ENCODE measurements at places on chromosomes 1 and 21.

DNA sequence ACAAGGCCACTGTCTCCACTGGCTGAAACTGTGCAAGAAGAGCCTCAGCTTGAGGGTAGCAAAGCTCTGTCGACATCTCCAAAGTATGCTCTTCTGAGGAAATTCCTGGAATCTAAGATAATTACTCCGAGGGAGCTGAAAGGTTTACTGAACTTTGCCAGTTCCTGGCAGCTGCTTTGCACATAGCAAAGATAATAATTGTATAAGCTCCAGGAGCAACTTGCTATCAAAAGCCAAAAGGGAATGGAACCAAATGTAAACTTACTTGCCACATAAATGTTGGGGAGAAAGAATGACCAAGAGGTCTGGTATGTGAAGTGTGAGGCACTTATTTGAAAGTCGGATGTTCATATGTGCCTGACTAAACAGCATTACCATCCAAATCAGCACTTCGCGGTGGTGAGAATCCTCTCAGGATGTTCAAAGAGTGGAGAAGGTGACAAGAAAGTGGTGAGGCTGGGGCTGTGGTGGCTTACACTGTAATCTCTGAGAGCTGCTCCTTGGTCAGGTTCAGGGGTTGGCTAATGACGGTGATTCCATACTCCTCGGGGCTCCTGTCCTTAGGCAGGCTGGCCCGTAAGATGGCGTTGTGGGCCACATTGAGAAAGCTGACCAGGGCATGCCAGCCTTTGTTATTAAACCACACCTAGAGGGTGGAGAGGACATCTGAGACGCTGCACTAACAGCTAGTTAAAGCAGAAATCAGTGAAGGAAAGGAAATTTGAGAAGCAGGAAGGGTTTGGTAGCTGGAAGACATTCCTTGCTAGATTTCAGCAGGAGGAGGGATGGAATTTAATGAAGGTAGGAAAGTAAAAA is 100.0 kb downstream of the ABCA4 start:
- peak; percentile 41 for DNase-seq

GRCh38 chr1:243946946-243947345 is 96.9 kb upstream of the AKT3 start:
- DNase-seq = peak; percentile 76

DNA sequence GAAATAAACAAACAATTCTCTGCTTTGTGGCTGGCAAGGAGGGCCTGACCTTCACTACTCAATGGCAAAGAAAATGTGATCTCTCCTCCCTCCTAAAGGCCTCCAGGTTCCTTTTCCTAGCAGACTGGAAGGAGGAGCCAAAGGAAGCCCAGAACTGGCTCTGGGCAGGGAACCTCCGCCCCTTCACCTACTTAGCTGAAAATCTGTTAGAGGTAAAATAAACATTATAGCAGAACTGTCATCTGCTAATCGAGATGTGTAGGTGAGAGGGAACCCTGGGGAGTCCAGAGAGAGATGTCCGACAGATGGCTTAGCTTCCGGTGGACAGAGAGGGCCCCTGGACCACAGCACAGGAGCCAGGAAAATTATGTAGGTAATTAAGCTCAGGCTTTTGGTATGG is 75.2 kb upstream of the KCNA3 start:
- DNase-seq = no peak

DNA sequence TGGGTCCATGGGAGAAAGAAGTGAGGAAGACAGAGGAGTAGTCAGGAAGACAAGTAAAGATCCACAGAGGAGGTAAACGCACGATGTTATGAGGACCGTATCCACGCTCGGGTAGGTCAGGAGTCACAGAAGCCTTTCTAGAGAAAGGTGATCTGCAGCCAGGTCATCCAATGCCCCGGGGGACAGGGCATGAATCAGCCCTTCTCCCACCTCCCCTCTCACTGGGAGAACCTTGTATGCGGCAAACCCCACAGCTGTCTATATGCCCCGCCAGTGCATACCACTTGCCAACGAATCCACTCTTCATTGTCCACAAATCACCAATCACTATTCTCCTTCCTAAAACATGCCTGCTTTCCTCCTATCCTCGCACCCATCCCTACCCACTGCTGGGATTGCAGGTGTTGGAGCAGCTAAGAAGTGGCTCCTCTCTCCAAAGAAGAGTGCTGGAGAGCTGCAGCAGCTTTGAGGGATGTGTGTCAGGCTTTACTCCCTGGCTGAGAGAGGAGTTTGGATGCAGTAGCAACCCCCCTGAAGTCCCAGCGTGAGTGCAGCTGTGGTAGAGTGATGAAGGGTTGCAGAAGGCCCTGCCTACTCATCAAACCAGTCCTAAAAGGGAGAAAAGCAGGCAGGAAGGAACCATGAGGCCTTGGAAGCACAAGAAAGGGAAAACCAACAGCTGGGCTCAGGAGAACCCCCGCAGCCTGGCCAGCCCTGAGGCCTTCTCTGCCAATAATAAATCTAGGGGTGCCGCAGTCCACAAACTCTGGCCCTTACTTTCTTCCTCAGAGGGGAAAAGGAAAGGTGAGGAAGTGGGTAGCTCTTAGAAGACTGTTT is 102.2 kb upstream of the GADD45A start:
- DNase-seq = no peak

DNA sequence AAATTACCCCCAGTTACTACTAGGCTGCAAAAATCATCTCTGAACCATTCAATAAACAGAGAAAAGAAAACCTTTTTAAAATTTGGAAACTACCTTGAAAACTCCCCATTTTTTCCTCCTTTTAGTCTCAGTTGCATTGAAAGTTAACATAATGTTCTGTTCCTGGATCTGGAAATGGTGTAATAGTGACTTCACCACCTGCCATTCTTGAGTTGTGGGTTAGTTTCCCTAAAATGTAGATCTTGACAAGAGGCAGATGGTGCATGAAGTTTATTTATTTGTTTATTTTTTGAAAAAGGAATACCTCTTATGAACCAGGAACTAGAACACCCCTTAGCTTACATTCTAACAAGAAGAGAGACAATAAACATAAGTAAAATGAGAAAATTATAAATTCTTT is 72.8 kb downstream of the ATF6 start:
- no peak for DNase-seq

DNA sequence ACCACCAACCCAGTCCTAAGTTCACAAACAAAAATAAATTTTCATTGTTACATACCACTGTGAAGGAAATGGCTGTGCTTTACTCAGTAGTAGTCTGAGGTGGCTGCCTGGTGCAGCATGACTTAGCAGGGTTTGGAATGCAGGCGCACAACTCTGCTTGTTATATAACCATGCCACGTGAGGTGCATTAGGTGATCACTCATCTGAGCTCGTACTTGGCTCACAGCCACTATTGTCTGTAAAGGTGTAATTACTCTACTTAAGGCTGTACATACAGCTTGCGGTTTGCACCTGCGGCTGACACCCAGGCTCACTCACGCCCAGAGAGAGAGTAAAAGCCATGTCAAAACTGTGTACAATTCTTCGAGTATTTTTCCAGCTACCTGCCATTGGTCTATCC is 599.4 kb downstream of the LTN1 start:
- peak; percentile 57 for DNase-seq

- peak; percentile 97 for DNase-seq
These were observed 3.1 kb downstream of the ADAMTSL4 start for GRCh38 chr1:150552128-150552910.

- DNase-seq = no peak
These were observed 14.0 kb upstream of the PRDM16 start for GRCh38 chr1:3055051-3055450.

DNA sequence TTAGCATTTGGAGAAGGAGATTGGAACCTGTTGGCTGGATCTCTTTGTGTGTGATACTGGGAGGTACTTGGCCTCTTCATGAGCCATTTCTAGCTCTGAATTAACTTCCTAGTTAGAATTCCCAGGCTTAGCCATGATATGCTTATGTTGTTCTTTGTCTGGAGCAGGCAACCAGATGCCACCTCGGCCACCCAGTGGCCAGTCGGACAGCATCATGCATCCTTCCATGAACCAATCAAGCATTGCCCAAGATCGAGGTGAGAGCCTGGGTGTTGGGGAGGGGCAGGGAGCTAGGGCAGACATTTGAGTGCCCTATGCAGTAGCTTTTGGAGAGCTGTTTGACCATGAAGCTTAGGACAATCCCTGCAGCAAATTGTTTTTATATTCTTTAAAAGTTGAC is 26.5 kb upstream of the PIGV start:
- DNase-seq = no peak

GRCh38 chr1:218139761-218140160 is 145.3 kb upstream of the RRP15 start:
- DNase-seq = no peak

- no peak for DNase-seq
These were observed 39.9 kb downstream of the IL6R start for GRCh38 chr1:154445040-154445472.

DNA sequence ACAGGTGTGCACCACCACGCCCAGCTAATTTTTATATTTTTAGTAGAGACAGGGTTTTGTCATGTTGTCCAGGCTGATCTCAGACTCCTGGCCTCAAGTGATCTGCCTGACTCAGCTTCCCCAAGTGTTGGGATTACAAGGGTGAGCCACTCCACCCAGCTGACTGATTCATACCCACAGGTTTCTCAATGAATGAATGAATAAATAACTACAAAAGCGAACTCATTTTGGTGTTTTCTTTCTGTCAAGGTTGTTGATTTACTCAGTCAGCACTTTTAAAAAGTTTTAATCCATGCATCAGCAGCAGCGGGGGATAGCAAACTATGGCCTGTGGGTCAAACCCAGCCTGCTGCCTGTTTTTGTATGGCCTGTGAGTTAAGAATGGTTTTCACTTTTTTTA is 217.5 kb downstream of the FAF1 start:
- DNase-seq = no peak

DNA sequence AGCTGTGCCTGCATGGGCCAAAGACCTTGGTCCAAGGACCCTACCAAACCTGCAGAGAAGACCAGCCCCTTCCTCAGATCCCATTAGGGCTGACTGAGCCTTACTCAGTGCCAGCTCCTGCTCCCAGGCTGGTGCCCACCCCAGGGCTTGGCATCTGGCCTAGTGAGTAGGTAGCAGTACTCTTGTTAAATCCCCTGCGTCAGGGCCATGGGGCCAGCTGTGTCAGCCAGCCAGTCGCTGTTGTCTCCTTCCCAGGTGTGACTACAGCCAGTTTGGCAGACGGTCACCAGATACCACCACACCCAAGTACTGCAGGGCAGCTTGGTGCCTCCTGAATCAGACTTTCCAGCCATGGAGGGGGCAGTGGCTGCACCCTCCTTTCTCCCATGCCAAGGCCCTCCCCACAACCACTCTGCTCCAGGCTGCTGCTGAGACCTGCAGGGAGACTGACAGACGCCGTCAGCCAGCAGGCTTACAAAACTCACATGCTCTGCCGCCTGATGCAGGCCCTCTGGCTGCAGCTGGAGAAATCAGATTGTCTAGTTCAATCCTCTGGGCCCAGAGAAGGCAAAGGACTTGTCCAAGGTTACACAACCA is 3.0 kb downstream of the TENT5B start:
- peak; percentile 58 for DNase-seq

- no peak for DNase-seq
These were observed 365.4 kb downstream of the LRRIQ3 start for GRCh38 chr1:73832276-73833181.

GRCh38 chr1:25987951-25988350 is 9.9 kb downstream of the PAFAH2 start:
- no peak for DNase-seq

DNA sequence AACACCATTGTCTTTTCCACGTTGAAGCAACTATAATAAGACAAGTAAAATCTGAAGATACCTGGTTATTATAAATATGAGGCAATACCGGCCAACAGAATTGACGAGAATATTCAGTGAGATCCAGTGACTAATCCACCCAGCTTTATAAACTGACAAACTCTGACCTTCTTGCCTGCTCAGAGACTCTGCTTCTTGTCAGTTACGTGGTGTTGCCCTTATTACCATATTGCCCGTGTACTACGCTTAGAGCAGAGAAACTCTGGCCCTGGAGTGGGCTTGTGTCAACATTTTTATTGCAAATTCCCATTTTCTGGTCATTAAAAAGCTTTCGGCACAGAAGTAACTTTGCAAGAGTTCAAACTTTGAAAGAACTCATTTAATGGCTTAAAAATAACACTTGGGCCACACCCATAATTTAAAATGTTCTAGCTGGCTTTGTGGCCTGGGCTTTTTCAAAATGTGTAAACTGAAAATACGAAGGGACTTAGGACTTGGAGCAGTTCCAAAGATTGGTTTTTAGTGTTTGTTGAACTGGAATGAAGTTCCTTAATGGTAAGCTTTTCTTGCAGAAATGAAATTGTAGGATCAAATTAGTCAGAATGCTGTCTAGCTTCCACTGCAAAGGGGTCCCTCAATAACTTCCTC is 266.2 kb downstream of the LMO4 start:
- no peak for DNase-seq

DNA sequence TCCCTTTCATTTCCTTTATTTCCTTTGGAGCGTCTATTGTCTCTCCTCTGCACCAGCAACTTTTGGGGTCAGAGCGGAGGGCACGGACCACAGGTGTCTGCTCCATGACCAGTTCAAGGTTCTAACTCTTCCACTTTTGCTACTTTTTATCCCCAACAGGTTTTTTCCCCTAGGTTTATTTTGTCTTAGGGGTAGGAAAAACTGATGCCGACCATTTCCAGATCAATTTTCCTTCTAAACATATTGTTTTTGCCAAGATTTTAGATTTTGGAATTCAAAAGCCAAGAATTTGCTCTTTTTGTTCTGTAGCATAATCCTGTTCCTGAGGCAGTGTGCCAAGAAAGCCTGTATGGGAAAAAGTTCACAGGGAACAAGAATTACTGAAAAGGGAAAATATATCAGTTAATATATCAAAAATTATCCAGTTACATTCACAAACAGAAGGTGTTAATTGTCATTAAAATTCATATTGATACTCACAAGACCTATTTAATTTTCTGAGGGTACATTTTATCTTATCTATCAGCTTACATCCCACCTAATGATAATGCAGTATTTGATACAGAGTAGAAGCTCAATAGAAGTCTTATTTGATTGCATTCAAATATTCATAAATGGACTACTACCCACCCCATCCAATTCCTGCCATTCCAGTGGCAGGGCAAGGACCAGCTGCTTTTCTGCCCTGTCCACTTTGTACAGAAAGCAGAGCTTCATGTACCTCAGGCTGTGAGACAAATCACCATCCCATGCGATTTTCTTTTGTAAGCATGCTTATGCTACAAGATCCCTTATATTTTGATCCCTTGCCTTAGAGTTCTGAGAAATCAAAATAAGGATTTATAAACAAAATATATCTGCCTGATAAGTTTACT is 31.2 kb downstream of the TSEN15 start:
- no peak for DNase-seq

- no peak for DNase-seq
These were observed 470.2 kb upstream of the ADGRL2 start for GRCh38 chr1:81330521-81330920.

GRCh38 chr1:40745176-40745575 is 38.4 kb upstream of the KCNQ4 start:
- DNase-seq = peak; percentile 36

GRCh38 chr1:155977690-155978324 is 540 bp downstream of the ARHGEF2 start:
- DNase-seq = peak; percentile 42

- DNase-seq = no peak
These were observed 202.2 kb upstream of the MAP1LC3C start for GRCh38 chr1:242201090-242201489.

GRCh38 chr1:167412072-167412471 is 106.3 kb downstream of the CD247 start:
- no peak for DNase-seq
